Kidney (tissue), 22 donors: ENCODE measurements at places on chromosomes 7 and 10. TPM values are rescaled to one million over a fixed set of nuclear protein-coding genes. Genes with fewer than 3 reads are reported as not detected.

Gene TMEM178B
- 20.0 TPM for total RNA-seq

Gene ANKRD2
- 3.6 TPM for total RNA-seq

GRCh38 chr10:17138460-17139042, 8.9 kb upstream of the CUBN start:
- H3K4me1 ChIP-seq = no peaks in the 10 kb centered on the region
- DNase-seq = no peak
- H3K27me3 ChIP-seq = no peaks in the 10 kb centered on the region
- H3K4me3 ChIP-seq = no peak overlapping the region

Gene EFCAB10
- total RNA-seq = 0.91 TPM

DNA sequence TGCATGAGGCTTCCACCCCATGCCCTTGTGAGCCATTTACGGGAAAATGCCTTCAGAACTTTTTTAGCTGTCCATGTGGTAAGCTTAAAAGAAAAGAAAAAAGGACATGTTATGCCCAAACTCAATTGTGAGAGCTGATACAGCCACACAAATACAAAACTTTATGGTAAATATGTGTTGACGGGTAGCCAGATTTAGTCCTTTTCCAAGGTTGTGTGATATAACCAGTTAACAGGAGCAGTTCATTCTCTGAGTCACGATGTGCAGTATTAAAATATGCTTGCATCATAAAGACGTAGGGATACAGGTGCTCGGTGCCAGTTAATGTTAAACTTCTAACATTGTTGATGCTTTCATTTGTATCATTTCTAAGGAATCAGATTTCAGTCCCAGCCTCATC, 350.4 kb downstream of the DNAJB6 start:
- DNase-seq = no peak
- no peaks in the 10 kb centered on the region for H3K36me3 ChIP-seq
- no peaks in the 10 kb centered on the region for H3K4me1 ChIP-seq
- peaks cover 56% of the 10 kb centered on the region for H3K27me3 ChIP-seq
- H3K27ac ChIP-seq = no peak overlapping the region

GRCh38 chr7:155408651-155409586, 49.0 kb upstream of the EN2 start:
- H3K36me3 ChIP-seq = no peaks in the 10 kb centered on the region
- peaks cover 3% of the 10 kb centered on the region for H3K27me3 ChIP-seq
- no peak for DNase-seq
- no peak overlapping the region for H3K27ac ChIP-seq

- no peak overlapping the region for H3K4me3 ChIP-seq
- H3K27me3 ChIP-seq = no peaks in the 10 kb centered on the region
- DNase-seq = no peak
- no peak overlapping the region for H3K27ac ChIP-seq
- no peaks in the 10 kb centered on the region for H3K4me1 ChIP-seq
Observed at GRCh38 chr7:37768611-37769010, 79.8 kb upstream of the NME8 start.

GRCh38 chr7:103689255-103689654, 243.2 kb upstream of the SLC26A5 start:
- no peaks in the 10 kb centered on the region for H3K27me3 ChIP-seq
- H3K27ac ChIP-seq = no peak overlapping the region
- no peaks in the 10 kb centered on the region for H3K4me1 ChIP-seq

Gene ADAM12
- total RNA-seq = 3.3 TPM

Gene SLC35G1
- 3.1 TPM for total RNA-seq

Gene TECPR1
- 39.5 TPM for total RNA-seq

Gene PGAM2
- total RNA-seq = 2.1 TPM

GRCh38 chr10:104447906-104448305, 94.3 kb downstream of the CFAP58 start:
- no peak for DNase-seq
- no peaks in the 10 kb centered on the region for H3K27me3 ChIP-seq
- H3K4me3 ChIP-seq = no peak overlapping the region
- no peaks in the 10 kb centered on the region for H3K4me1 ChIP-seq

Gene NODAL
- not detected for total RNA-seq

DNA sequence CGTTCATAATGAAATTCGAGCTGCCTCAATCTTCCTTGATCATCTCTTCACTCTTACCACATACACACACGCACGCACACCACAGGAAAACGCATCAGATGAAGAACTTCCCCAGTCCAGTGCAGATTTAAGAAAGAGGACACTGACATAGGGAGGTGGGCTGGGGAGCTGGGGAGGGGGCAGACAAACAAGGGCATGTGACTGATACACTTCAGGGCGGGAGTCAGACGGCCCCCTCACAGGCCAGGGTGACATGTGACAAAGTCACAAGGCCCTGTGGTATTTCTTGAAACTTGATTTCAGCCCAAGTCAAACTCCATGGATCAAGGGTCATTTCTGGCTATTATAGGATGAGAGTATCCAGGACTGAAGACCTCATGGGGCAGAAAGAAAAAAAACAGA, 82.6 kb downstream of the KCNMA1 start:
- H3K4me1 ChIP-seq = peaks cover 8% of the 10 kb centered on the region
- H3K4me3 ChIP-seq = no peak overlapping the region
- H3K36me3 ChIP-seq = no peaks in the 10 kb centered on the region
- no peak for DNase-seq
- H3K27ac ChIP-seq = no peak overlapping the region

Gene ANK3
- 214 TPM for total RNA-seq

Gene SLC26A3
- 0.25 TPM for total RNA-seq

Gene CUBN
- 14.8 TPM for total RNA-seq

Gene AGR3
- total RNA-seq = 20.3 TPM

- H3K27ac ChIP-seq = no peak overlapping the region
- no peaks in the 10 kb centered on the region for H3K27me3 ChIP-seq
- H3K4me3 ChIP-seq = no peak overlapping the region
Observed at GRCh38 chr7:69067397-69067796, 530.9 kb upstream of the AUTS2 start.

DNA sequence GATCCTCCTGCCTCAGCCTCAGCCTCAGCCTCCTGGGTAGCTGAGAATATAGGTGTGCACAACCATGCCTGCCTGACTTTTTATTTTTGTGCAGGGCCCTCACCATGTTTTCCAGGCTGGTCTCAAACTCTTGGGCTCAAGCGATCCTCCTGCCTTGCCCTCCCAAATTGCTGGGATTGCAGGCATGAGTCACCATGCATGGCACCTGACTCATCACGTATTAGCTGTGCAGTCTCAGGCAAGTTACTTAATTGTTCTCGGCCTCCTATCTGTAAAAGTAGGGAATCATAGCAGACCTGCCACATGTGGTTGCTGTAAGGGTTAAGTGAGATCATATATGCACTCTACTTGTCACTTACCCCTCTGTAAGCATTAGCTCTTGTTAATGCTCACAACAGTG, 117.2 kb downstream of the ANLN start:
- no peaks in the 10 kb centered on the region for H3K36me3 ChIP-seq
- no peak for DNase-seq
- H3K27ac ChIP-seq = no peak overlapping the region
- H3K4me3 ChIP-seq = no peak overlapping the region

Gene TMEM139
- 36.7 TPM for total RNA-seq

Gene SPRN
- not detected for total RNA-seq

DNA sequence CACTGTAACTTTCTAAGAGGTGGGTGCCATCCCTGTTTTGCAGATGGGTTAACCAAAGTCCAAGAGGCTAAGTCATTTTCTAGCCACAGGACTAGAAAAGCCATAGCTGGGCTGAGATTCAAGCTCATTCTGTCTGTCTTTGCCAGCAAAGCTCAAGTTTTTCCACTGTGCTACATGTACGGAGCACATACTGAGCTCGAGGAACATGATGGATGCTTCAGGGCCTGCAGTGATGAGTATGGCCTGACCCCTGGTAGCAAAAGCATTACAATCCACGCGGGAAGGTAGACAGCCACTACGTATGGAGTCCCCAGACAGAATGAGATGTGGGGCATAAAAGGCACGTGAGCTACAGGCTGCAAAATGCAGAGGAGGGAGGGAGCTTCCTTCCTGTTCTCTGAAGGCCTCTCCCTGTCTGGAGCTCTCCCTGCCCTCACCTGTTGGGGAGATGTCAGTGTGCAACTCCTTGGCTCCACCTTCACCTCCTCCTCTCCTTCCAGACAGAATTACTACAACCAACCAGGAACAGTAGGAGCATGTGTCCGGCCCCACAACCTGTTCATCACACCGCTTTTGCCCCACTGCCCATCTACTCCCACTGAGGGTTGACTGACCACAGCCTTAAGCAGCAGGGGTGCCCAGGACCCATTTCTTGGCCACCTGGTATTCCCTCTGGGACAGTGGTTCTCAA, 16.4 kb downstream of the ITPRIP start:
- peaks cover 26% of the 10 kb centered on the region for H3K4me1 ChIP-seq
- H3K27ac ChIP-seq = no peak overlapping the region
- DNase-seq = no peak
- H3K4me3 ChIP-seq = no peak overlapping the region
- H3K27me3 ChIP-seq = no peaks in the 10 kb centered on the region

DNA sequence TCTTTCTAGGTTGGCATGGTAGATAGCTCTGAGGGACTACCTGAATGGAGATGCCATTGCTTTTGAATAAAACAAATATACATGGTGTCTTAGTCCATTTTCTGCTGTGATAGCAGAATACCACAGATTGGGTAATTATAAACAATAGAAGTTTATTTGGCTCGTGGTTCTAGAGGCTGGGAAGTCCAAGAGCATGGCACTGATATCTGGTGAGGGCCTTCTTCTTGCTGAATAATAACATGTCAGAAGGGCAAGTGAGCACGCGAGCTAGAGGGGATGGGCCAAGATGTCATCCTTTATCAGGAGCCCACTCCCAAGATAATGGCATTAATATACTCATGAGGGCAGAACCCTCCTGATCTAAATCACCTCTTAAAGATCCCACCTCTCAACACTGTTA, 21.9 kb downstream of the SGPL1 start:
- H3K36me3 ChIP-seq = no peaks in the 10 kb centered on the region
- no peak overlapping the region for H3K27ac ChIP-seq
- DNase-seq = no peak
- no peak overlapping the region for H3K4me3 ChIP-seq

DNA sequence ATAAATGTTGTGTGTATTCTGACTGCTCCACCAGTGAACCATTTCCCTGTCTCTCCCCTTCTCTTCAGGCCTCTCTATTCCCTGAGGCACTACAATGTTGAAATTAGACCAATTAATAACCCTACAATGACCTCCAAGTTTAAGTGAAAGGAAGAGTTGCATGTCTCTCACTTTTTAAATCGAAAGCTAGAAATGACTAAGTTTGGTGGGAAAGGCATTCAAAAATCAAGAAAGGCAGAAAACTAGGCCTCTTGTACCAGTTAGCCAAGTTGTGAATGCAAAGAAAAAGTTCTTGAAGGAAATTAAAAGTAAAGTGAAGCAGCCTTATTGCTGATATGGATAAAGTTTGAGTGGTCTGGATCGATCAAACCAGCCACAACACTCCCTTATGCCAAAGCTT, 198.3 kb upstream of the YAE1 start:
- no peaks in the 10 kb centered on the region for H3K4me1 ChIP-seq
- no peak for DNase-seq
- H3K36me3 ChIP-seq = no peaks in the 10 kb centered on the region
- H3K4me3 ChIP-seq = no peak overlapping the region
- no peaks in the 10 kb centered on the region for H3K27me3 ChIP-seq

DNA sequence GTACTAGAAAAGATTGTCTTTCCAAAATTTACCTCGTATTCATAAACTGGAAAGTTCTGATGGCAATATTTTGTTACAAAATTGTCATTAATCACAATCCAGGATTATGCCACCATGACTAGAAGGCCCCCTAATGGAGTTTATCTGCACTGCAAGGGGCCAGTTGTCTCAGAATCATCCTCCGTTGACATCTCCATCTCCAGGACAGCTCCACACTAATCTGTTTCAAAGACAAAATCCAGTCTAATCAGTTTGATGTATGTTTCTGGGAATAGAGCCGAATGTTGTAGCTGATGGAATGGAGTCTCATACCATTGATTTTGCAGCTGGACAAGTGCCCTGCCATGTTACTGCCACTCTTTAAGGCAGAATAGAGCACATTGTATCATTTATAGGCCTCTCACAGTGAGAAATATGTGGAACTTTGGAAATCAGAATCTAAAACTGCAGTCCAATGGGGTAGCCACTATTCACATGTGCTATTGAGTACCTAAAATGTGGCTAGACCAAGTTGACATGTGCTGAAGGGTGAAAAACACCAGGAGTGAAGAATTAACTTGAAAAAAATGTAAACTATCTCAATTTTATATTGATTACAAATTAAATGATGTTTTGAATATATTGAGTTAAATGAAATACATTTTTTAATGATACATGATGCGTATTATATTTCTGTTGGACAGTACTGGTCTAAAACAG, 38.3 kb upstream of the TOMM7 start:
- H3K4me3 ChIP-seq = no peak overlapping the region
- H3K4me1 ChIP-seq = no peaks in the 10 kb centered on the region
- no peak for DNase-seq
- H3K27ac ChIP-seq = no peak overlapping the region

- no peaks in the 10 kb centered on the region for H3K36me3 ChIP-seq
- no peaks in the 10 kb centered on the region for H3K4me1 ChIP-seq
- no peak for DNase-seq
- H3K4me3 ChIP-seq = no peak overlapping the region
Observed at GRCh38 chr10:125217990-125218675, 57.8 kb upstream of the CTBP2 start.

- peaks cover 3% of the 10 kb centered on the region for H3K36me3 ChIP-seq
- no peak overlapping the region for H3K27ac ChIP-seq
- no peak overlapping the region for H3K4me3 ChIP-seq
- no peaks in the 10 kb centered on the region for H3K4me1 ChIP-seq
Observed at GRCh38 chr7:87530126-87530525, 54.6 kb upstream of the ABCB4 start.

DNA sequence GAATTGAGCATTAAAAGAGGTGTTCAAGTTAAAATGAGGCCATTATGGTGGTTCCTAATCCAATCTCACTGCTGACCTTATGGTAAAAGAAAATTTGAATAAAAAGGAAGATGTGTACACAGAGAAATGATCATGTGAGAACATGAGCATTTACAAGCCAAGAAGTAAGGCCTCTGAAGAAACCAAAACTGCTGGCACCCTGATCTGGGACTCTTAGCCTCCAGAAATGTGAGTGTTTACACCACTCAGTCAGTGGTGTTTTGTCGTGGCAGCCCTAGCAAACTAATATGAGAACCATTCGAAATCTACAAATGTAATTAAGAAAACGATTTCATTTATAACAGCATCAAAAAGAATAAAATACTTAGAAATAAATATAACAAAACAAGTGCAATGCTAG, 6.8 kb upstream of the PLXDC2 start:
- no peaks in the 10 kb centered on the region for H3K36me3 ChIP-seq
- no peak for DNase-seq
- H3K4me1 ChIP-seq = no peaks in the 10 kb centered on the region
- no peak overlapping the region for H3K4me3 ChIP-seq
- H3K27ac ChIP-seq = no peak overlapping the region
- H3K27me3 ChIP-seq = no peaks in the 10 kb centered on the region

GRCh38 chr7:148711191-148712102, 12.7 kb downstream of the CUL1 start:
- H3K27ac ChIP-seq = no peak overlapping the region
- H3K4me1 ChIP-seq = no peaks in the 10 kb centered on the region
- DNase-seq = no peak
- no peak overlapping the region for H3K4me3 ChIP-seq
- no peaks in the 10 kb centered on the region for H3K36me3 ChIP-seq

Gene ZNF92
- total RNA-seq = 9.5 TPM
